ENCODE measurements at places on chromosomes 12 and 14. TPM values are rescaled to one million over a fixed set of nuclear protein-coding genes. Genes with fewer than 3 reads are reported as not detected.

Gene SALL2
- total RNA-seq: 5.0 TPM

Gene NRIP2
- not detected for total RNA-seq

DNA sequence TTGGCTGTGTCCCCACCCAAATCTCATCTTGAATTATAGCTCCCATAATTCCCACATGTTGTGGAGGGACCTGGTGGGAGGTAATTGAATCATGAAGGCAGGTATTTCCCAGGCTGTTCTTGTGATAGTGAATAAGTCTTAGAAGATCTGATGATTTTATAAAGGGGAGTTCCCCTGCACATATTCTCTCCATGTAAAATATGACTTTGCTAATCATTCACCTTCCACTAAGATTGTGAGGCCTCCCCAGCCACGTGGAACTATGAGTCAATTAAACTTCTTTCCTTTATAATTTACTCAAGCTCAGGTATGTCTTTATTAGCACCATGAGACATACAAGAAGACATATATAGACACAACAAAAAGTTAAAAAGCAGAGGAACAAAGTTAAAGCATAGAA lies 120.0 kb downstream of the CPNE8 start:
- DNase-seq: peak; percentile 18

DNA sequence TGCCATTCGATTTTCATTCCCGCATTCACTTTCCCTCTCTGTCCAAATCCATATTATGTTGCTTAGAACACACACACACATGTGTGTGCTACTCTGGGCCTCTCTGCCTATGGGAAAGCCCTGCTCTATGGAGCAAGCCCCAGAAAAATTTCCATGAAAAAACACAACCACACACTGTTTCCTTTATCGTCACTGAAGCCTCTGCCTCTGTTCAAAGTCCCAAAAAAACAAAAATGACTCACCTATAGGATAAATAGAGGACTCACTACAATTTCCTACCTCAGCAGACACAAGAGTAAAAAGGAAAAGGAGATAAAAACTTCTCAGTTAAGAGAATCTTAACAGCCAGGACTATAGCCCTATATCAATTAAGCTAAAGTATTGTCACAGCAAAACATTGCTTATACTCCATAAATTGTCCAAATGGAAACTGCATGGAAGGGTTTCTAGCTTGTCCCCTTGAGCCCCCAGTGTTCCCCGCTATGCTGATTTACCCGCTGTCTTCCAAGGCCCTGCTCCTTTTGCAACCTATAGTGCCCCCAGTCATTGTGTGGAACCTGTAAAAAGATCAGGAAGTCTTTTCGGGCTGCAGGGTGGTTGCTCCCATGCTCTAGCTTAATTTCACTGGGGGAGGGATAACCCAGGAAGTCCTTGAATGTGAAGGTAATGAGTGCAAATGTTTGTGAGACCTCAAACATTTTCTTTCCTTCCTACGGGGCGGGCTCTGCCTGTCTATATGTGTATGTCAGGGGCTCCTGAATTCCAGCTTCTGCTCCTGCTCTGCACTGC lies 11.1 kb upstream of the PIP4K2C start:
- no peak for DNase-seq

DNA sequence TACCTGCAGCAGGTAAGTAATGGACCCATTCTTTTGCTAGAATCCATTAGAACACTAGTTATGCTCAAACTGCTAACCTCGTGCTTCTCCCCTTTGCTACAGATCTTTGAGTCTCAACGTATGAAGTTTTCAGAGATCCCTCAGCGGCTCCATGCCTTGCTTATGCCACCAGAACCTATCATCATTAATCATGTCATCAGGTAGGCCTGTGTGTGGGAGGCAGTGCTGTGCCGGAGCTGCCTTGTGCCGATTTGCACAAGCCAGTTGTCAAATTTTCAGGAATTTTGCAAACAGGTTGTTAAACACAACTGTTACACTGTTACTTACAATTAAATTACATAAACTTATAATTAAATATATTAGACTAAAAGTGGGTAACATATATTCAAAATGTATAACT lies 5.2 kb downstream of the SMARCD1 start:
- no peak for DNase-seq

GRCh38 chr14:77516126-77516525 lies 17.5 kb upstream of the ISM2 start:
- no peak for DNase-seq

GRCh38 chr12:30961030-30961429 lies 34.5 kb downstream of the TSPAN11 start:
- no peak for DNase-seq

DNA sequence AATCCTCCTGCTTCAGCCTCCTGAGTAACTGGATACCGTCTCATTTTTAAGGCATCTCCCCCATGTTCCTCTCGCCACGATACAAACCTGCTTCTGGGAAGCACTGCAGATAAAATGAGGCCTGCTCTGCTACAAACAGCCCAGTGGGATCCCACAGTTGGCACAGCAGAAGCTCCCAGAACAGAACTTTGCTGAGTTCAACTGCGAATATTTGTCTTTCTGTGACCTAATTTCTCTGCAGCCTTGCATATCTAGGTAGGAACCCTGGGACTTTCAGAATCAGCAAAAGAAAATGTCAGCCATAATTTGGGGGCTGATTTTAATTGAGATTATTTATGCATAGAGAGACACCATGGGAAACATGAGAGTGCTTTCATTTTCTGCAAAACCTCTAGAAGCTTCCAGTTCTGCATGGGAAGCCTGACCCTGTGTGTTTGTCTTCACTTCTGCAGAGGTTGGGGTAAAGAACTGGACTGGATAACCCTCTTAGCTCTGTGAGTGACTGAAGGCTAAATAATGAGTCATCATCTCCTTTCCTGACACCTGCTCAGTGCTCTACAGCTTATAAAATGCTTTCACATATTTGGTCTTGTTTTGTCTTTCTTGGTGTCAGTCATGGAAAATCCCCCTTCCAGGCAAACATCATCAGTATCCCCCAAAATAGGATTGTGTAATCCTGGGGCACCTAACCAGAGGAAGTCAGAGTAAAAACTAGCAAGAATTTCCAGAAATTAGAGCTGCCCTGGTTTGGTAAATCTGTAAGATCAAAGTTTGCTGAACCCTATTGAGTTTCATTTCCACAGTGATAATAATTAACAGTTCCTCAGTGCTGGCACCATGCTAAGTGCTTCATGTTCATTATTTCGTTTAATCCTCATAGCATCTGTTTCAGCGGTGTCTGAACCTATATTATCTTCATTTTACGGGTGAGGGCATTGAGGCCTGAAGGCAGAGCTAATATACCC lies 185.8 kb downstream of the SLC15A4 start:
- peak; percentile 30 for DNase-seq

DNA sequence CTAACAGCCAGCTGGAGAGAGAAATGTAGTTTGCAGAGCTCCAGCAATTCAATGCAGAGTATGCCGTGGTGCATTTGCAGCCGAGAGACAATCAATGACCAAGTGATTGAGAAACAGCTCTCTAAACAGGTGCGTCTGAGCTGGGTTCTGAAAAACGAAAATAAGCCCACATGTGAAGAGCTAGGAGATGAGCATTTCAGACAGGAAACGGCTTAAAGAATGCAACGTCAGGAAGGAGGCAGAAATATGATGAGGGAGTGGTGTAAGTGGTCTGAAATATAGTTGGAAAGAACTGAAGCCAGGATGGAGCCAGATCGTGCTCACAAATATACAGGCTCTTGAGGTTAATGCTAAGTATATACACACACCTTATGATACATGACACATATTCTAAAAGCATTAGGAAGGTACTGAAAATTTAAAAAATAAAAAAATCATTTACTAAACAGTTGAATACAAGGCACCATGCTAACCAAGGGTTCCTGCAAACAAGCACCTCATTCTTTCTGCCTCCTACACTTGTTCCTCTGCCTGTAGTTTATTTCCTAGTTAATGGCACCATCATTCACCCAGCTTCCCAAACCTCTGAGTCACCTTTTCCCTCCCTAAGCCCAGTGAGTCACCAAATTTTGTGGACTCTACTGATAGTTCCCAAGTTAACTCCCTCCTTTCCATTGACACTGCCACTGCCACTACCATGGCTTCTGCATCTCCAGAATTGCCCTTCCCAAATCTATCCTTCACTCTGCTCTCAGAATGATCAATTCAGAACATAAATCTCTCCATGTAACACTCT lies 2.3 kb upstream of the GARIN2 start:
- DNase-seq: peak; percentile 84

DNA sequence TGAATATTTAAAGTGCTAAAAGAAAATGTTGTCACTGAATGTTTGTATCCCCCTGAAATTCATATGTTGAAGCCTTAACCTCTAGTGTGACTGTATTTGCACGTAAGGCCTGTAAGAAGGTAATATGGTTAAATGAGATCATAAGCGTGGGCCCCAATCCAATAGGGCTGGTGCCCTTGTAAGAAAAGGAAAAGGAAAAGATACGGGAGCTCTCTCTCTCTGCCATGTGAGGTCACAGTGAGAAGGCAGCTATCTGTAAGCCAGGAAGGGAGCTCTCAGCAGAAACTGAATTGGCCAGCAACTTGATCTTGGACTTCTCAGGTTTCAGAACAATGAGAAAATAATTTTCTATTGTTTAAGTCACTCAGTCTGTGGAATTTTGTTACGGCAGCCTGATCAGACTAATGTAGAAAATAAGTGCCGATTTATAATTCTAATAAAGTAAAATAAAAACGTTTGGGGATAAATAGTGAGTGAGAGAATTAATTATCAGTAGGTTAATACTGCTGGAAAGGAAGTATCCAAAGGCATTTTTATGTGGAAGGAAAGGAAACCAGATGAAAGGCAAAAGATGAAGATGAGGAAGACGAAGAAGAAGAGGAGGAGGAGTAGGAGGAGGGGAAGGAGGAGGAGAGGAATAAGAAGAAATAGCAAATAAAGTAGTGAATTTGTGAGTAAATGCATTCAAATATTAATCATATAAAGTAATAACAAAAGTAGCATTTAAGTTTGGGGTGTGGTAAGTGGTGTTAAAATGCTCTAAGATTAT lies 188.5 kb upstream of the KRR1 start:
- no peak for DNase-seq

All from Caki2 (cell line).